ENCODE measurements at places on chromosomes 11 and 22.

- DNase-seq = no peak
These were observed 59.1 kb downstream of the CSNK2A3 start for GRCh38 chr11:11293798-11294550.

- no peak for DNase-seq
These were observed 166.8 kb downstream of the MYO18B start for GRCh38 chr22:25908755-25909154.

DNA sequence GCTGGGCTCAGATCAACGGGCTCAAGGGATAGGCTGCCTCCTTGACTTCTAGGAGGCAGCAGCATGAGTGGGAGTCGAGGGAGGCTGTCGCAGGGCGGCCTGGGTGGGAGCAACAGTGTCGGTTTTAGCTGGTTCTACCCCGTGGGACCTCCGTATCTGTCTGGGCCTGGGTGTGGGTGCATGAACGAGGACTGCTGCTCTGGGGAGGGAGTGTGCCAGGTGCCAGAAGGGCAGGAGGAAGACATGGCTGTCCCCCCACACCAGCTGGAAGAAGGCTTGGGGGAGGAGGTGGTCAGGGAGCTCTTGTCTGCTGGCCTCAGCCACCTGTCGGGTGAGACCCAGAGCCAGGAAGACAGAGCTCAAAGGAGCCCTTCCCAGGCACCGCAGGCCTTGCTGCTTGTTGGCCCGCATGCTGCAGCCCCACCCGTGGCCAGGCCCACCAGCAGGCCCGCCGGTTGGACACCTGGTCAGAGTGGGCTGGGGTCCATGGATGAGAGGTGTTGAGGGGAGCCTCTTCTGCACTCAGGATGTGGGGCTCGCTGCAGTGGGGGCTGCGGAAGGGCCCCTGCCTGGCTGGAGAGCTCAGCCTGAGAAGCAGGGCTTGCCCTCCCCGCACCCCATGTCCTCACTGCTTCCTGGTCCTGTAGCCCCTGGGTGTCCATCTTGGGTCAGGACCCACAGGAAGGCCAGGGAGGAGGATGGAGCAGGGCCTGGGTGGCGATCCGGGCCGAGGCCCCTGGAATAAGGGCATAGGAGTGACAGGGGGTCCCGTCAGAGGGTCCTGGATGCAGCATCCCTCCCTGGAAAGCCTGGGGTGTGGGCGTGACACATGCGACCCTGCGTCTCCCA is 3.4 kb downstream of the CEND1 start:
- DNase-seq = no peak

DNA sequence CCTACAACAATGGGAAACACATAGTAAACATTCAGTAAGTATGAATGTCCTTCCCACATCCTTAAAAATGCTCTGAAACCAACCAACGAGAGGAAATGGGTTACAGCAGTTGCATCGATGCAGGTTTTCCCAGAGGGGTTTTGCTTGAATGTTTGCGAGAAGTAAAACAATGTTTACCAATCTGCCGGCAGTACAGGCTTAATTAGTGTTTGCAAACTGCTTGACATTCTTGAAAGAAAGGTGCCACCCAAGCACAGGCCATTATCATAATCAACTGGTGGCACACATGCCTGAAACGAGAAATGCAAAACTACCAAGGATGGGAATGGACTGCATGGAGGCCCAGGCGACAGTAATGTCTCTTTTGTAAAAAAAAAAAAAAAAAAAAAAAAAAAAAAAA is 27.1 kb upstream of the OPCML start:
- no peak for DNase-seq

DNA sequence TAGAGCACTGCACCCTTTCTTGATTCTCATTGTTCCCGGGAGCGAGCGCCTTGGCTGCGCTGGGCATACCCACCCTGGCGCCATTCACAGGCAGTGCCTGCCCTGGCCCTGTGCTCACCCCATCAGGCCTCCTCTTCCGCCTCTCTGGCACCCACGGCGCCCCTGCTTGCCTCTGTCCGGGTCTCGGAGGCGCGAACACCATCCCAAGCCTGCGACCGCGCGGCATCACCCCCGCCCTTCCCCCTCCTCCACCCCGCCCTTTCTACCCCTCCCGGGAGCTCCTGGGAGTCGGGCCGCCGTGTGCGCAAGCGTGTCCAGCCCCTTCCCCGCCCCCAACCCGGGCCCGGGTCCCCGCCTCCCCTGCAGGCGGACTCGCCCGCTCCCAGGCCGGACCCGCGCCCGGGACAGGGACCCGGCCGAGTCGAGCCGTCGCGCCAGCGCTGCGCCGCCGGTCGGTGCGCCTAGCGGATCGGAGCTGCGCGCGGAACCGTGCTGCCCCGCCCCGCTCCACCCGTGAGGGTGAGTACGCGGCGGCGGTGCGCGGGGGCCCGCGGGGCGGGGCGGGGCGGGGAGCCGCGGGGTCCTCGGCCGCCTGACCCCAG is at the start of gene ST3GAL4:
Gene ST3GAL4, plus strand, starts transcription at position 363 of the 602 bp plus-strand sequence. CDS start 50,470 bp downstream, outside the sequence.
- DNase-seq = peak; percentile 80

DNA sequence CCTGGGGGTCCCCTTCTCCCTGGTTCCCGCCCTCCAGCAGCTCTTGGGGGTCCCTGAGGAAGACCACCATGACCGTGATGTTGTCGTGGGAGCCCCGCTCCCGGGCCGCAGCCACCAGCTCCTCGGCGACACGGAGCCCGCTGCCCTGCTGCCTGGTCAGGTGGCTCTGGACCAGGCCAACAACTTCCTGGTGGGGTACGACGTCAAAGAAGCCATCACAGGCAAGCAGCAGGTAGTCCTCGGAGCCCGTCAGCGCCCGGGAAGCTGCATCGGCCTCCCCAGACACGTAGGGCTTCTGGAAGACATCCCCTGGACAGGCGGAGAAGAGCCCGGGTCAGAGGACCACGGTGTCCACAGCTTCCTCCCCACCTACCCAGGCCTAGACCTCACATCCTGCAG is 29.5 kb downstream of the PPM1F start:
- no peak for DNase-seq

DNA sequence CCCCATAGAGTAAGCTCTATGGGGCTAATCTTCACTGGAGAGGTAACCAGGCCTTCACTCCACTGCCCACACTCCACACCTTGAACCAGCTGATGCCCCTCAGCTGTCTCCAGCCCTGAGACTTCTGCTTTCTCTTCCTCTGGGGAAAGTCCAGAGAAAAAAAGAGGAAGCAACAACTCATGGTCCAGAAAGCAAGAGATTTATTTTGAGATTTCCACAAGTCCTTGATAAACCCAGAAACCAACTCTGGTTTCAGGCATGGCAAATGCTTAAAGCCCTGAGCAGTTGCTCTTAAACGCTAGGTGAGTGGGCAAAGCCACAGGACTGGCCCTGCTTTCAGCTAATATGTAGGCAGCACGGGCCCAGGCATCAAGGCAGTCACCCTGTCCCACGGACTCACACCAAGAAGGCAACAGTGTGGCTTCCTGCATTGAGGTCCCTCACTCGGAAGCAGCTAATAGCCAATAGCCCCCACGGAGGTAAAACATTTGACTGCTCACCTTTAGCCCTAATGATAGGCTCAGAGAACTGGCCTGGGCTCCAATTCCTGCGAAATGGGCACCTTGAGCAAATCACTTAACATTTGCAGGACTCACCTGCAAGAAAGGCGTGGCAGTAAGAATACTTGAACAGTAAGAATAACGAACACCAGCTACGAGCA is 4.3 kb downstream of the CYB561A3 start:
- DNase-seq = no peak

GRCh38 chr11:1652026-1652425 is 22.5 kb downstream of the KRTAP5-5 start:
- DNase-seq = no peak

- peak; percentile 80 for DNase-seq
These were observed 224.6 kb downstream of the MN1 start for GRCh38 chr22:27576815-27577573.

GRCh38 chr11:749731-750130 is 2.5 kb downstream of the TALDO1 start:
- DNase-seq = no peak

DNA sequence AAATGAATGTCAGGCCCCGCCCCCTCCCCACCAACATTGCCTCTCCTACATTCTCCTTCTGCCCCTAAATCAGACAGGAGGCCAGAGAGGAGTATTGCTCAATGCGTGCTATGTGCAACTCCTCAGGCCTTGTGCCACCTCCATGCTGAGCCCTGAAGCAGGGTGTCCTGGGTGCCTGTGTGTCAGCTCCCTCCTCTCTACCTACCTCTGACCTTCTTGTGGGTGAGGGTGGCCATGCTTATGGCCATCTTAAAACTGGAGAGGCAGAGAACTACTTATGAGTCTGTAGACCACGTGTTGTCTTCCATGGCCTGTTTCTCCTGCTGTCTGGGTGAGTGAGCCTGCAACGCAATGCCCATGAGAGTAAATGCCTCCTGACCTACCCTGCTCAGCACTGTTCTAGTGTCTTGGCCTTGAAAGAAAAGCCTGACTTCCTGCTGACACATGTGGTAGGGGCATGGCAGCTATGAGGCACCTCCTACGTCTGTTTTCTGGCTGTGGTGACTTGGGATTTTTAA is 10.5 kb downstream of the MCAM start:
- DNase-seq = peak; percentile 79

GRCh38 chr11:119372260-119373058 is 9.0 kb downstream of the USP2 start:
- DNase-seq = no peak

GRCh38 chr11:16876053-16876752 is 137.8 kb downstream of the C11orf58 start:
- no peak for DNase-seq

DNA sequence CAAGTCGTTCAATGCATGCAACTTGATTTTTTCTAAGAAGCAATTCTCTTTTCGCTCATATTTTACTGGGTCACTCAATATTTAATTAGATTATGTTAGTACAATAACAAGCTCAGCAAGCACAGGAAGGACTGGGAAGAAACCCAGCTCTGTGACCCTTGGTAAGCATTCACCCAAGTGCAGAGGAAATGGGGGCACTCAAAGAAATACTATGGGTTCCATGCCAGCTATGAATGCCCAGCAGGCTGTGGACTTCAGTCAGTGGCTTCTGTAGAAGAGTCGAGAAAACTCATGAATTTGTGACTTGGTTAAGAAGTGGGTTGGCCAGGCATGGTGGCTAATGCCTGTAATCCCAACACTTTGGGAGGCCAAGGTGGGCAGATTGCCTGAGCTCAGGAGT is 123.6 kb downstream of the GALNT18 start:
- DNase-seq = no peak

GRCh38 chr11:32435511-32435941 is at the start of gene WT1:
TSS of gene WT1 (minus strand) at chr11:32435539.
- no peak for DNase-seq

- no peak for DNase-seq
These were observed 64.7 kb downstream of the ADAMTS15 start for GRCh38 chr11:130513132-130513531.

DNA sequence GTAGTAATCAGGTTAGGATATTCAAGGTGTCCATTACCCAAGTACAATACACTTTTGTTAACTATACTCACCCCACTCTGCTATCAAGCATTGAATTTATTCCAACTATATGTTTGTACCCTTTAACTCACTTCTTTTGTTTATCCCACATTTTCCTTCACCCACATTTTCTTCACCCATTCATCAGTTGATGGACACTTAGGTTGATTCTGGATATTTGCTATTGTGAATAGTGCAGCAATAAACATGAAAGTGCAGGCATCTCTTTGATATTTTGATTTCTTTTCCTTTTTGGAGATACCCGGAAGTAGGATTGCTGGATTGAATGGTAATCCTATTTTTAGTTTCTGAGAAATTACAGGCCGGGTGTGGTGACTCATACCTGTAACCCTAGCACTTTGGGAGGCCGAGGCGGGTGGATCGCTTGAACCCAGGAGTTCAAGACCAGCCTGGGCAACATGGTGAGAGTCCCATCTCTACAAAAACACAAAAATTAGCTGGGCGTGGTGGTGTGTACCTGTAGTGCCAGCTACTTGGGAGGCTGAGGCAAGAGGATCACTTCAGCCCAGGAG is 6.5 kb downstream of the TMEM25 start:
- DNase-seq = no peak

GRCh38 chr11:4125141-4125540 is 30.5 kb downstream of the RRM1 start:
- peak; percentile 39 for DNase-seq

DNA sequence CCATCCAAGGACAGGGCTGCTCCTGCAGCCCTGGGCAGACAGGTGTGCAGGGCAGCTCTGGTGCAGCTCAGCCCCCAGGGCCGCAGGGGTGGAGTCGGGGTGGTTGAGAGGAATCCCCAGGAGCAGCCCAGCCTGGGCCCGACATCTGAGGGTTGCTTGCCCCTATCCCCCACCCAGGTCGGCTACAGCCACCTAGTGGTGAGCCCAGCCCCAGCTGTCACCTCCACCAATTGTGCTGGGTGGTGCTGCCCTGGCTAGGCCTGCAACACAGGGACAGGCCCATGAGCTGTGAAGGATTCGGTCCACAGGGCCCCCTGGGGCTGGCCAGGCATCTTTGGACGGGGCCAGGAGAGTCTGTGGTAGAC is 29.6 kb downstream of the RTN4R start:
- DNase-seq = peak; percentile 20

DNA sequence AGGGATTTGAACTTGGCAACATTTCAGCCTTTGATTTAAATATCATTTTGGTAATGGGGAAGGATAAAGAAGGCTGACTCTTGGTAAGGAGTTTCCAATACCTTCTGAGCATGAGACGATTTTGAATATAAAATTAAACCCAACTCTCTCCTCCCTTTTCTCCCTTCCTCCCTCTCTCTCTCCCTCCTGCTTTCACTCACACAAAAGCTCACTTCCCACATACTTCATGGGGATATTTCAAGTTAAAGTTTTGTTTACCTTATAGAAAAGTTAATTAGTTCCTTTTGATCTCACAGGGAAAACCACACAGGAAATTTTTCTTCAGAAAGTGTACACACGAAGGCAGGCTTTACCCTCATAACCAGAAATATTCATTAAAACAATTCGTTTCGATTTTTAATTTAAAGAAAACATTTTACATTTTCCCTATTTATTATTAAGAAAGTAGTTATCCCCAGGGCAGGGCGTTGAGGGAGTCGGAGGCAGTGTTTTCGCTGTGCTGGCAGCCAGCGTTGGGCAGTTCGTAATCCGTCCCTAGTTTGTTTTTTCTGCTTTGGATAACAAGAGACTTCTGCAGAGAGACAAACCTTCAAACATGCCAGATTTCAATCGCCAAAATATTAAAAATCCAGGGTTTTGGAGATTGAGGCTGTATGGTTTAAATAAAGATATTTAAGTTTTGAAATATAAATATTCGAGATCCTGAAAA is 25.3 kb upstream of the ALX4 start:
- DNase-seq = no peak

DNA sequence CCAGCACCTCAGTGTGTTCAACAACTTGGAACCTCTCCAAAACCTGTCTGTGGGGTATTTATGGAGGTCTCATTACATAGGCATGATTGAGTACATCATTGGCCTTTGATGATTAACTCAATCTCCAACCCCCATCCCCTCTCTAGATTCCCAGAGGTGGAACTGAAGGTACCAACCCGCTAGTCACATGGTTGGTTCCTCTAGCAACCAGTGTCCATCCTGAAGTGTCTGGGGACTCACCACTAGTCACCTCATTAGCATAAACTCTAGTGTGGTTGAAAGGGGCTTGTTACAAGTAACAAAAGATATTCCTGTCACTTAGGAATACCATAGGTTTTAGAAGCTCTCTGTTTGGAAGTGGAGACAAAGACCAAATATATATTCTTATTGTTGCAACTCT is 40.3 kb downstream of the SIK2 start:
- no peak for DNase-seq

Measured in fibroblast of skin of back (primary cell).